ENCODE measurements at places on chromosomes 3 and 15. TPM values are rescaled to one million over a fixed set of nuclear protein-coding genes. Genes with fewer than 3 reads are reported as not detected.
A peak's percentile ranks its signal among the peaks of the same experiment; 100 is the strongest.

GRCh38 chr15:68557469-68558317, 21.1 kb upstream of the CORO2B start:
- DNase-seq = no peak
- no peaks in the 10 kb centered on the region for H3K27me3 ChIP-seq
- no peak overlapping the region for H3K27ac ChIP-seq
- H3K4me1 ChIP-seq = peaks cover 2% of the 10 kb centered on the region
- no peaks in the 10 kb centered on the region for H3K36me3 ChIP-seq

DNA sequence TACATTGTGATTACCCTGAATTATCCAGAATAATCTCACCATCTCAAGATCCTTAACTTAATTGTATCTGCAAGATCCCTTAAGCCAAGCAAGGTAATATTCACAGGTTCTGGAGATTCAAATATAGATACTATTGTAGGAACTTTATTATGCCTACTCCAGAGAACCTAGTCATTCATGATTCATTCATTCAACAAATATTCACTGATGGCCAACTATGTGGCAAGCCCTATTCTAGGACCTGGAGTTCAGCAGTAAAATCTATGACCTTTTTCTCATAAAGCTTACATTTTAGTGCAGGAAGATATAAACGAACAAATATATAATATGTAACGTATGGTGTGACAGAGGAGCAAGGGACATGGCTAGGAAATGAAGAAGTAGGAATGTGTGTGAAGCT, 49.6 kb downstream of the ISL2 start:
- no peak for DNase-seq
- H3K4me1 ChIP-seq = no peaks in the 10 kb centered on the region
- H3K27me3 ChIP-seq = no peaks in the 10 kb centered on the region
- no peaks in the 10 kb centered on the region for H3K36me3 ChIP-seq

- no peaks in the 10 kb centered on the region for H3K27me3 ChIP-seq
- H3K36me3 ChIP-seq = no peaks in the 10 kb centered on the region
- H3K4me1 ChIP-seq = no peaks in the 10 kb centered on the region
- H3K4me3 ChIP-seq = no peak overlapping the region
- no peak for DNase-seq
- H3K27ac ChIP-seq = no peak overlapping the region
These were observed 214.8 kb downstream of the KCNH8 start for GRCh38 chr3:19363071-19363470.

DNA sequence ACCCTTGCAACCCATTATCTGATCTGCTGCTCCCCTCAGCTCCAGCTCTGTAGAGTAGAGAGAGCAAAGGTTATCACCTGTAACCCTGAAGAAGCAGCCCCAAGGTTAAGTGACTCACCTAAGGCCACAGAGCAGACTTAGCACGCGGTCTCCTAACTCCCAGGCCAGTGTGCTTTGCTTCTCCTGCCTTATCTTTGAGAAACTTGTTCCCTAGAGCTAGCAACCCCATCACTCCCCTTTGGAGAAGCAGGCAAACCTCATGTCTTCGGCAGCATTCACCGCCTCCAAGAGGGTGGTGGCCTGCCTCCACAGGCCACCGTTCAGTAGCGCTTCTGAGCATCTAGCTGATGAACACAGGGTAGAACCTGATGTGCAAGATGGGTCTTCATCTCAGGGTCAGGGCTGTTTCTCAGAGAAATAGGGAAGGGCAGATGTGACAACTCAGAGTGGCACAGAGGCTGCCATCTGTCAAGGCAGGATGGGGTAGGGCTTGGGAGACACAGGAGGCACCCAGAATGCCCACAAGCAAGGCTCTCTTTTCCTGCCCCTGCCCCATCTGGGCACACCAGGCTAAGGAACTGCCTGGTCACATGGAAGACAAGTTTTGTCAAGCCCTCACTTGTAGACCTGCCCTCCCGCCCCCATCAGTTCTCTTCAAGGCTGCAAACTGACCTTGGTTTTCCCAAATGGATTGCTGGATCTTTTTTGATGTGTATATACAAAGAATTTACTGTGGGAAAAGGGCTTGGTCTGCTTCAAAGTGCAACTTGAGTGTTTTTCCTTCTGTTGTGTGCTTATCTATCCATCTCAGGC, 34.9 kb upstream of the CLK3 start:
- no peak overlapping the region for H3K4me3 ChIP-seq
- H3K4me1 ChIP-seq = no peaks in the 10 kb centered on the region
- no peak for DNase-seq
- H3K36me3 ChIP-seq = no peaks in the 10 kb centered on the region
- no peak overlapping the region for H3K27ac ChIP-seq

- peak overlapping the region; percentile 83 for H3K27ac ChIP-seq
- H3K4me1 ChIP-seq = peaks cover 3% of the 10 kb centered on the region
- no peaks in the 10 kb centered on the region for H3K27me3 ChIP-seq
These were observed 818 bp downstream of the SLC4A7 start for GRCh38 chr3:27483117-27484014.

DNA sequence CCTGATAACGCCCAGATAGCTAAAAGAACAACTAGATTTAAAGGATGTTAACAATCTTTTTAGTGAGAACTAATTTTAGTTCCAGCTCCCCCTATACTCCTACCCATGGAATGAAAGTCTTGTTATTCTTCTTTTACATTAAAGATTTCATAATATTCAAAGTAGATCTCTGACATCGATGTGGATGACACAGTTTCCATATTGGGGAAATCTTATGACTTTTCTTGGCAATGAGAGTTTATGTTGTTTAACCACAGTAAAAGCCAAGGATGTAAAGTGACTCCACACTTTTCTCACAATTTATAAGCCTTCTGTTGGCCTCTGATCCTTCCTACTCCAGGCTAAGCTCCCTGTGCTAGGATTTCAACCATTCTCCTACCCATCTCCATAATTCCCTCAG, 332.6 kb upstream of the KCNMB2 start:
- no peaks in the 10 kb centered on the region for H3K27me3 ChIP-seq
- no peak overlapping the region for H3K4me3 ChIP-seq
- DNase-seq = no peak

DNA sequence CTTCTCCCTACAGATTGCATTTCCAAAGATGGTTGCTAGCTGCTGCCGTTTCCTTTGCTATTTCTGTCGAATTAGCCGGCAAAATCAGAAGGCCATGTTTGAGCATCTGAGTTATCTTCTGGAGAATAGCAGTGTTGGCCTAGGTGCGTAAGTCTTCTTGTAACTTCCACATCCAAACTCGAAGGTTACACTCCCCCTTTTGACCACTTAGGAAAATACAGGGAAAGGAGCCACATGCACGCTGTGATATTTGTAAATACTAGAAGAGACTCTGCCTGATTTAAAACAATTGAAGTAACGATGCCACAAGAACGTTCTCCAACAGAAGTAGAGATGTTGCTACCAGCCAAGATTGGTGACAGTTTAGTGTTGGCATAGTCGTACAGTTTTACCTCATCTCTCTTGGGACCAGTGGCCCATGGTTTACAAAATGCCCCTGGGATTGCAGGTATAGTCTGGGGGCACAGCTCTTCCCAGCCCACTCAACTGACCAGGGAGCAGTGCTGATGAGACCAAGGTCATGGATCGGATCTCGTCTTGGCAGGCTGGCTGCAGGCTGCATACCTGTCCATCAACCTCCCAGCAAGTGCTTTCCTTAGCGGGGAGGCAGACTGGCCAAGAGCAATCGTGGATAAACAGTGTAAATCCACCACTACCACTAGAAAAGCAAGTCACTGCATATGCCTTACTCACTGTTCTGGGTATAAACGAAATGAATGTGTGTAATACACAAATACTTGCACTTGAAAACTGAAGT, 268.4 kb upstream of the CHRM5 start:
- no peak overlapping the region for H3K27ac ChIP-seq
- H3K4me1 ChIP-seq = no peaks in the 10 kb centered on the region
- no peak overlapping the region for H3K4me3 ChIP-seq
- H3K27me3 ChIP-seq = peaks cover 9% of the 10 kb centered on the region

DNA sequence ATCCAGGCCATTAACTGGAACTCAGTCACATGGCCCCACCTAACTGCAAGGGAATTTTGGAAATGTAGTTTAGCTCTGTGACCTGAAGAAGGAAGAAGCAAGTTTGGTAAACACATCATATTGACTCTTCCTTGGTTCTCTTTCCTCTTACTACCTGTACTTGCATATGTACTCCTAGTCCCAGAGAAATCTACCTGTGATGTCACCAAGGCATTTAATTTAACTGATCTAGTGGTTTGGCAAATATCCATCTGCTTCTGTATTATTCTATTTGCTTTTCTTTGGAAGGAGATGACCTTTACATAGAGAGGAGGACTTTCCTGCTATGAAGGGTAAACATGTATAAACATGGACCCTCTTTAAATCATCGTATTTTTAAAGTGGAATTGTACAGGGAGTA, 150.8 kb downstream of the TMEM108 start:
- H3K27me3 ChIP-seq = no peaks in the 10 kb centered on the region
- no peaks in the 10 kb centered on the region for H3K4me1 ChIP-seq
- no peaks in the 10 kb centered on the region for H3K36me3 ChIP-seq
- H3K27ac ChIP-seq = no peak overlapping the region
- DNase-seq = no peak

- no peaks in the 10 kb centered on the region for H3K27me3 ChIP-seq
- peak overlapping the region; percentile 77 for H3K27ac ChIP-seq
- H3K4me1 ChIP-seq = peaks cover 31% of the 10 kb centered on the region
- peak; percentile 55 for DNase-seq
- no peak overlapping the region for H3K4me3 ChIP-seq
- H3K36me3 ChIP-seq = no peaks in the 10 kb centered on the region
These were observed 76.5 kb downstream of the HMG20A start for GRCh38 chr15:77497110-77497737.

- no peaks in the 10 kb centered on the region for H3K4me1 ChIP-seq
- no peaks in the 10 kb centered on the region for H3K27me3 ChIP-seq
- DNase-seq = no peak
These were observed 76.6 kb upstream of the CFAP20DC start for GRCh38 chr3:59126446-59126845.

DNA sequence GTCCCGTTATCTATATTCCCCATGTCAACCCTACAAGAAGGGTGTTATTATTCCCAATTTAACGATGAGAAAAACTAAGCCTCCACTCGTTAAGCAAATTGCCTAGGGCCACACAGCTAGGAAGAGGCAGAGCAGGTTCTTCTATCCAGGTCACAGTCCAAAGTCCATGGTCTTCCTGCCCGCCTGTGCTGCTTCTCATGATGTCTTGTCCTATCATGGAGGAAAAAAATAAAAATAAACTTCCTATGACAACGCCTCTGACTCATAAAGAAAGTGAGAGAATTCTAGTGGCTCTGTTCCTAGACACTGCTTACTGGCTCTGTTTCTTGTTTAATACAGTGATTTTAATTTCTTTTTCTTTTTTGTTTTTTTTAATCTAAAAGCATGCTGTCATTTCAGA, 9.7 kb downstream of the COL8A1 start:
- peak; percentile 69 for DNase-seq
- no peaks in the 10 kb centered on the region for H3K27me3 ChIP-seq
- H3K36me3 ChIP-seq = no peaks in the 10 kb centered on the region
- H3K27ac ChIP-seq = peak overlapping the region; percentile 57
- H3K4me3 ChIP-seq = no peak overlapping the region
- H3K4me1 ChIP-seq = peaks cover 29% of the 10 kb centered on the region

- H3K27me3 ChIP-seq = peaks cover 3% of the 10 kb centered on the region
- no peak overlapping the region for H3K27ac ChIP-seq
- H3K4me3 ChIP-seq = no peak overlapping the region
- no peak for DNase-seq
- H3K4me1 ChIP-seq = no peaks in the 10 kb centered on the region
These were observed 522 bp upstream of the NRROS start for GRCh38 chr3:196638861-196639482.

DNA sequence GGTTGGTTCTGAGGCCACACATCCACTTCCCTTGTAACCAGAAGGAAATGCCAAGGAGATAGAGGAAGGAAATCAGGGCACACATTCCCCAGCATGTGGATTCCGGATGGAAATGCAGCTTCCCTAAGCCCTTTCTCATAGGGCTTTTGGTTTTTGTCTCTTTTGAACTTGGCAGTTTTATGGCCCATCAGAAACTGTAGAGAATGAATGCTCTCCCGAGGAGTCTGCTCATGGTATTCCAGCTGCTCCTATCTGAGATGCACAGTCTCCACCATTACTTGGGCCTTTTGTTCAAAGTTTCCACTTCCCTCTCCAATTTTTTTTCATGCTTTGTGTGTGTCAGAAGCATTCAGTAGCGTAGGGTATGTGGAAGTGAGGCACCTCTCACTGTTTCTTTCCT, 21.2 kb downstream of the XYLB start:
- H3K4me3 ChIP-seq = no peak overlapping the region
- H3K4me1 ChIP-seq = no peaks in the 10 kb centered on the region
- H3K36me3 ChIP-seq = peaks cover 1% of the 10 kb centered on the region

- no peak overlapping the region for H3K4me3 ChIP-seq
- H3K27me3 ChIP-seq = no peaks in the 10 kb centered on the region
- H3K36me3 ChIP-seq = no peaks in the 10 kb centered on the region
- DNase-seq = no peak
- no peaks in the 10 kb centered on the region for H3K4me1 ChIP-seq
These were observed 32.4 kb downstream of the TRIM71 start for GRCh38 chr3:32850226-32850625.

The BFSP2 gene
- total RNA-seq = not detected

The CRABP1 gene
- total RNA-seq = not detected

The GRAMD2A gene
- total RNA-seq = 0.77 TPM

The SPINK8 gene
- total RNA-seq = not detected

The SCN5A gene
- 0.50 TPM for total RNA-seq

The NAALADL2 gene
- 11.6 TPM for total RNA-seq

All from fibroblast of lung (primary cell).